Bronchial epithelial cell (primary cell): ENCODE measurements at places on chromosomes 7 and 10. TPM values are rescaled to one million over a fixed set of nuclear protein-coding genes. Genes with fewer than 3 reads are reported as not detected.

Gene GPR15LG
- total RNA-seq: 0.53 and 2.6 TPM in 2 replicates

DNA sequence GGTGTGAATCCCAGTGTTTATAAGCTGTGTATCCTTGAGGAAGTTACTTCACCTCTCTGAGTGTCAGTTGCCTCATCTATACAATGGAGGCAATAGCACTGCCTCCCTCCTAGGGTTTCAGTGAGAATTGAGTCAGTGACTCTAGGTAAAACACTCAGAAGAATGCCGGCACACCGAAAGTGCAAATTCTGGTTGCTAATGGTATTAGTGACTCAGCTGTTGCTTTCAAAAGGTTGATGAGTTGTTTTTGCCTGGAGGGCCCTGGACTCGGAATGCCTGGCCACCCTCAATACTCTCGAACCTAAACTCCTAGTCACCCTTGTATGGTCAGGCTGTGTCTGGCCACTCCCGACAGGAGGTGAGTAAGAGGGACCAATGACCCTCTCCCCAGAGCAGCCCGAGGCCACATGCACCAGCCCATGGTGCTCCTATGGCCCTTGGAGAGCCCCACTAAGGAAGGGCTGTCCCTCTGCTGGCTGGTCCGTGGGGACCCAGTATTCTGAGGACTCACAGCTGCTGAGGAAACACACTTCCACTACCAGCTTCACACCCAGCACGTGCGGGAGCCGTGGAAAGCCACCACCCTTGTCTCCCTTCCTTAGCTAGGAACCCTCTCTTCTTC, 60.2 kb downstream of the CALML3 start:
- peak; percentile 100 for DNase-seq

GRCh38 chr10:110492069-110492822, 5.5 kb upstream of the DUSP5 start:
- DNase-seq: no peak

GRCh38 chr7:108014215-108014614, 11.3 kb upstream of the LAMB1 start:
- DNase-seq: no peak
